ENCODE measurements at places on chromosomes 3 and 15.
A peak's percentile ranks its signal among the peaks of the same experiment; 100 is the strongest.

DNA sequence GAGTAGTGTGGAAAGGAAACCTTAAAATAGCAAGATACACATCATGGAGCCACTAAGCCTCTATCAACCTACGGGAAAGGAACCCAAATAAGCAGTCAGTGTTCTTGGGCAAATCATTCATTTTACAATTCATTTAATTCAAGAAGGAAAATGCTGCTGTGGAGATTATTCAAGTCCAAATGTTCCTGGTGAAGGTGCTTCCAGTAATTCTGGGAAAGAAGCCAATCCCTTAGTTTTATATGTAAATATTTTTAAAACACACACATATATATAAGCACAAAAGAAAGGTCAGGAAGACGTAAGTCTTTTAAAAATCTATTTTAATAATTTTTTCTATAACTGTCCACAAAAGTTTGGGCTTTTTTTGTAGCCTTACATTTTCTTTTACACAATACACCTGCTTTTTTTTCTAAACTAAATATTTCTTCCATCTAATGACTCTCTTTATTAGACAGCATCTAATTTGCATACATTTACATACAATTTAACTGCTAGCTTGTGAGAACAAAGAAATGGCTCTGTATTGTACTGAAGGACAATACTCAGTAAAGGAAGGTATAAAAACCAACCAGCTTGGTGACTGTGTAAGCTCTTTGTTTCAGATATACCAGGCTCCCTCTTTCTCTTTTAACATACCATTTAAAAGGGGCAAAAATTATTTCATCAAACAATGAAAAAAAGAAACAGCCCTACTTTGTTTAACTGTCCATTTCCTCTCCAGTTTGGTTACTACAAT lies 269.5 kb downstream of the ZBTB20 start:
- no peak for DNase-seq

GRCh38 chr3:14602006-14602803 lies 49.4 kb upstream of the CCDC174 start:
- DNase-seq: no peak

- no peak for DNase-seq
Measured at GRCh38 chr3:48478626-48479555, 25.1 kb downstream of the SHISA5 start.

DNA sequence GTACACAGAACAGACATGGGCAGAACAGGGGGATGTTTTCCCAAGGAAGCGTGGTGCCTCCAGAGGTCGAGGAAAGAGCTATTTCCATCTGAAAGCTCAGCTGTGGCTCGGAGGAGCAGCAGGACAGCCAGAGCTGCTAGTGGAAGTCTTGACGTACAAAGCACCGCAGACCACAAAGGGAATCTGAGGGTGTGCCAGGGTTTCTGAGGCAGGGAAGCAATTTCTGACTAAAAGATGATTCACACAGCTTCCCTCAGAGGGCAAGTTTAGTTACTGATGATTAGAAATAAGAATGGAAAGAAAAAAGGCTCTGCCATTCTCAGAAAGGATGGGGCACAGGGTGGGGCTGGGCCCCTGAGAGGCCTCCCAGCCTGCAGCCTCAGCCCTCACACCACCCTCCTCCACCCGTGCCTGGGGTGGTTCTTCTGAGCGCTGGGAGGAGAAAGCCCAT lies 45.8 kb upstream of the SEC13 start:
- no peak for DNase-seq

DNA sequence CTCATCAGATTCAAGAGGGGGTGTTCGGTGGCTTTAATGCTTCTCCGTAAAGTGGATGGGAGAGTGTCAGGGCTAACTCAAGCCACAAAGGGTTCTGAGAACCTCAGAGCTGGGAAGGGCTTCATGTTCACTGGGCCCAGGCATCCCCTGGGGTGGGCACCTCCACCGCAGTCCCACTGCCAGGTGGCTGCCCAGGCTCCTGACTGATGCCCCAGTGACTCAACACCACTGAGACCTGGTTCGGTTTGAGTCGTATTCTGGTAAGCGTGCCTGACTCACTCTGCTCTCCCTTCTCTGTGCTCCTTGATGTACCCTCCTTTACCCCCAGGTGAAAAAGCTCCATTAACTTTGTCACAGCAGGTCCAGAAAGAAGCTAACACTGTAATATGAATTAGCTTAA lies 304.6 kb downstream of the RPLP1 start:
- DNase-seq: no peak

DNA sequence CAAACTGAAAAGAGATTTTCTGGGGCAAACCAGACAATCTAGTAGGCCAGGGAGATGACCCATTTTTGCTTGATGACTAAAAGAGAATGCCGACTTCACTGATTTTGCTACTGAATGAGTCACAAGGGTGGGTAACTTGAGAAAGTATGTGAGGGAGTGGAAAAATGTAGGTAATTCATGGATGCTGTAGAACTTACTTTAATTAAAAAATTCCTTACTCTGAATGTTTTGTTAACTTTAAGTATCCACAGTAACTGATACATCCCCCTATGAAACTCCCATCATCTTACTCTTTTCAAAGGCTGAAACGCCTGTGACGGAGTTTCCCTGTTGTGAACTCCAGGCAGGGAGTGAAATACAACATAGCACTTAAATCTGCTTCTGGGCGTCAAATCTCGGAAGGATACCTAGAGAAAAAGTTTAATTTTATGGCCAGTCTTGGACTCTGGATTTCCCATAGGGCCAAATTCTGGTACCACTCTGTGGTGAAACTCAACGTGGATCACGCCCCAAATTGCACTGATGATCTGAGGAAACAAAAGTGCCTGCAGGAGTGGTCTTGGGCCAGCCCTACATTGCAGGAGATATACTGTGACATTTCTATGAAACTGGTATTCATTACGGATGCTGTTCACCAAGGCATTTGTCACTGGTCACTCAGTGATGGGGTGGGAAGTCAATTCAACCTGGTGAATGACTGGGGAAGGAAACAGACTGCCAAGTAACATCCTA lies 24.0 kb downstream of the GOLIM4 start:
- no peak for DNase-seq

DNA sequence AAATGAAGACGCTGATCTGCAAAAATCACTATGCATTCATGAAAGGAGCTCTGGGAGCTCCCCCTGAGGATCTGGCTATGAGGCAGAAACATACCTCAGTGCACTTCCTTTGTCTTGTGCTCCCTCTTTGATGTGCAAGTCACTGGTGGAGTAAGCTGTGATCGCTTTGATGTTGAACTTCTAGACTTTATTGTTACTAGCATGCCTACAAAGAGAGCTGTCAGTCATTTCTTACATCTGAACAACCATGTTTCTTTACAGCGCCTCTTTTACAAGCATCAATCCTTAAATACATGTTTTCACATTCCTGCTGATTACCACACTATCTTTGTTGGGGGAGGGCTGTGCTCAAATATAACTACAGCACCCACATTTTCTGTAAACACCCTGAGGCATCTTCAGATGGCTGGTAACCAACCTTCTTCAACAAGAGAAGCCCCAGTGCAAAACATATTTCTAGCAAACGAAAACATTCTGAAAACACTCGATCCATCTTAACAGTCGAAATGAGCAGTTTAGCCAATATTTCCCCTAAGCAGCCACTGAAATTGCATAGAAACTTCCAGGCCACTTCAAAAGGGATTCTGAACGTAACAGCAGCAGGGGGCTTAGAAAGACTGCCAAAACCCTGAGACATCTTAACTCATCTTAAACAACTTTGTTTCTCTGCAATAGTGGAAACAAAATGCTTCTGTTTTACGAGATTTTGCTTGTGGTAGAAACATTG lies 101.9 kb upstream of the ICE2 start:
- DNase-seq: no peak

- no peak for DNase-seq
Measured at GRCh38 chr3:73024836-73025235, 28.2 kb downstream of the PPP4R2 start.

DNA sequence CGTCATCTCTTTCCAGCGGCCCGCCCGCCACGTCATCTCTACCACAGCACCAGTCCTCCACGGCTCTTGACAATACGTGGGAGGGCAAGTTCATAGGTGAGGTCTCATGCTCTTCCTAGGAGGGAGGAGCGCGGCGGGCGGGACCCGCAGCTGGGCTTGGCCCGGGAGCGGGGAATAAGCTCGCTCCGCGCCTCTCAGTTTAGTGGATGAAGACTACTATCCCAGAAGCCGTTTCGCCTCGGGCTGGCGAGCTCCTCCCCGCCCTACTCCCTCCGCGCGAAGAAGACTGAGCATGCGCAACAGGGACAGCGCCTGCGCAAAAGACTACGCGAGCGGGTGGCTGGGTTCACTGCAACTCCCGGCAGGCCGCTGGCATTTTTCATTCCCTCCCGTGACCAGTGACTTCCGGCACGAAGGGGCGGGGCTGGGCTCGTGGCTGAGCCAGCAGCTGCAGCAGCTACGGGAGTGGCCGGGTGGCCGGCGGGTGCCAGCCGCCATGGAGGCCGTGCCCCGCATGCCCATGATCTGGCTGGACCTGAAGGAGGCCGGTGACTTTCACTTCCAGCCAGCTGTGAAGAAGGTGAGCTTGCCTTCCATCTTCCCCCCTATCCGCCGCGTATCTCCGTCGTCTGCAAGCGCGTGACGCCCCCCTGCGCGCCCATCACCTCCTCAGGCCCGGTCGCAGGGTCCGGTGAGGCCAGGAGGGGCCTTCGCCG lies at the start of gene PTPN23:
TSS of gene PTPN23 (plus strand) at position 421 of the 716 bp plus-strand sequence. CDS start at position 497, 76 bp downstream.
- DNase-seq: peak; percentile 97

DNA sequence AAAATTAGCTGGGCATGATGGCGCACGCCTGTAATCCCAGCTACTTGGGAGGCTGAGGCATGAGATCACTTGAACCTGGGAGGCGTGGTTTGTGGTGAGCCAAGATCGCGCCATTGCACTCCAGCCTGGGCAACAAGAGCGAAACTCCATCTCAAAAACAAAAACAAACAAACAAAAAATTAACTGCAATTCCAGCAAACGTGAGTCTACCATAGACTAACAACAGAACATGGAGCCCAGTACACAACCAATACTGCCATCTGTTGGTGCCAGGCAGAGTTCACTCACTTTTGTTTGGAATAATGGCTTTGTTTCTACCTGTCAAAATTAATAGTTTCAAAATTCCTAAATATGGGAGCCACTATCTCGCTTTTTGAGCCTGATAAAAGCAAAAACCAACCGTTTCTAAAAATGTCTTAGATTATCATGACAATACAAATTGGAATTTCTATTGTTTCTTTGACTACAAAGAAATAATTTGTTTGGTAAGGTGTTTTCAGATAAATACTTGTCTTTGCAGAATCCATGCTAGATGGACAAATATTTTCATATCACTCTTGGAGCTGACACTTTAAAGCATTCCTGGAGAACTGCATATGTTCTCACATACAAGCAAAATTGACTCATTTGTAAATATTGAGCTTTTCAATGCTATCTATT lies 45.0 kb downstream of the GPR176 start:
- DNase-seq: no peak

GRCh38 chr3:190532731-190533203 lies 18.9 kb downstream of the IL1RAP start:
- DNase-seq: no peak

GRCh38 chr3:155556531-155556930 lies 188.3 kb downstream of the PLCH1 start:
- DNase-seq: no peak

DNA sequence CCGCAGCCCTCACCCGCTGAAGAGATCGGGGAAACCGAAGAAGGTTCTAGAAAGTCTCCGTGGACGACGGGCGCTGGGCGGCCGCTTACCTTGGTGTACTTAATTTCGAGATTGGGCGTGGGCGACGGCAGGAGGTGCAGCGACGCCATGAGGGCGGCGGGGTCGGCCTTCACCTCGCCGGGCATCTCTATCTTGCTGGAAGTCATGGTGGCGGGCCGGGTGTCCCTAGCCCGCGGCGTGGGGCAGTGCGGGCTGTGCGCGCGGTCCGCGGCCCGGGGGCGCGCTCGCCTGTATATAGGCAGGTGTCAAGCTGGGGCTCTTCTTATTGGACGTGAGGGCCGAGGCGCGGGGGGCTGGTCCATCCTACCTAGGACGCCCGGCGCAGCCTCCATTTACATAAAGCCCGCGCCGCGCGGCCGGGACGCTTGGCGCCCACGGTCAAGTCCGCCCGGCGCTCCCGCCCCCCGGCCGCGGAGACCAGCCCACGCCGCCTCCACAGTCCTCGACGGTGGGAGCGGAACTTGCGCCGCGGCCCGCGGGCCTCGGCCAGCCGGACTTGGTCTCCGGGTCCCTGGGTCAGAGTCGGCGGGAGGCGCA lies at the start of gene ALDH1A2:
TSS of gene ALDH1A2 (minus strand) at position 267 of the 597 bp plus-strand sequence. CDS start at position 206, 61 bp downstream.
- DNase-seq: no peak

DNA sequence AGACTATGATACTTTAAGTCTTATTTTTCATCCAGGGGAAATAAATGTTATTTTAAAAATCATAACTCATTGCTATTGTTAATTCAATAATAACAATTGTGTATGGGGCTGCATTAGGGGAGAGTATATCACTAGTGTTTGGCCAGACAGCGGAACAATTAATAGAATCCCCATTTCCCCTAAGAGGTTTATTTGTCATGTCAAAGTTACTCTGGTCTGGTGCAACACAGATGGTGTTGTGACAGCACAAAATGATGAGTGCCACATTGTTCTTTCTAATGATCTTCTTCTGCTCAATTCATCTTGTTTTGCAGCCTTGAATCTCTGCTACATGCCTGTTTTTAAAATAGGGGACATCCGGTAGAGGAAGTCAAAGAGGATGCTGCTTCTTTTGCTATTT lies 351.6 kb downstream of the NSUN3 start:
- DNase-seq: no peak

GRCh38 chr3:10806006-10806405 lies 10.0 kb upstream of the SLC6A11 start:
- no peak for DNase-seq

Data from stimulated activated CD4-positive, alpha-beta T cell treated with anti-CD3 and anti-CD28 coated beads, Interleukin-1b, Interleukin-23, amount 100 ng/mL, for 1 hour (primary cell).